ENCODE measurements at places on chromosomes 6 and 20.

DNA sequence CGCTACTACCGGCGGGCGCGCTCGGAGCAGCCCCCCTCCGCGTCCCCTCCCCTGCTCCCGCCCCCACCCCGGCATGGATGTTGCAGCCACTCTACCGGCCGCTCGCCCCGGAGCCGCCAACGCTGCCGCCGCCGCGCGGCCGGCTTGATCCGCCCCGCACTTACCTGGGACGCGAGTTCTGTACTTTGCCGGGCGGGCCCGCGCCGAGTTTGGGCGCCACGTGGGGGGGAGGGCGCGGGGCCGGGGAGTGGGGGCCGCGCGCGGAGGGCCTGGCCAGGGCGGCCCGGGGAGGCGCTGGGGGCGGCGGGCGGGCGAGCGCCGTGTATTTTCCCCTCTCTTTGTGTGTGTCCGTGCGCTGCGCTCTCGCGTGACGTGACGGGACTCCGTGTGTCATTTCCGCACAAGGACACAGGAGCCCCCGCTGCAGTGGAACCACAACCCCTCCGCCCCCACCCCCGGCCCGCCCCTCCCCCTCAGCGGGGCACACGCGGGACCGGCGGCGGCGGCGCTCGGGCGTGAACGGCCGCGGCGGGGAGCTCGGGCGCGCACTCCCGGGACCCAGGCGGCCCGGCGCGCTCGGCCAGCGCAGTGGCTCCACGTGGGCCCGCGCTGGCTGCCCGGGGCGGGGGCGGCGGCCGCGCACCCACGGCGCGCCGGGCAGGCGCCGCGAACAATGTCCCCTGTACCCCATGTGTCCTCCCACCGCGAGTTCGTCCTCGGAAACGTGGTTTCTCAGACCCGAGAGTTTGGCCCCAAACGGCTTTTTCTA lies at the start of gene BEND3:
BEND3 (minus strand) TSS at position 590 of the 769 bp plus-strand sequence. CDS start 16,230 bp downstream, outside the sequence.
- peak; percentile 16 for DNase-seq

- DNase-seq, result no peak
Measured at GRCh38 chr20:44615876-44616603, 33.7 kb downstream of the PKIG start.

GRCh38 chr20:19079536-19080299 lies 132.7 kb upstream of the SLC24A3 start:
- no peak for DNase-seq

- DNase-seq, result no peak
Measured at GRCh38 chr20:42576167-42576566, 613.5 kb downstream of the PTPRT start.

GRCh38 chr20:11822540-11822794 lies 95.2 kb upstream of the BTBD3 start:
- no peak for DNase-seq

- DNase-seq, result no peak
Measured at GRCh38 chr6:36760685-36761435, 63.2 kb downstream of the RAB44 start.

GRCh38 chr6:157096105-157096504 lies 227.2 kb downstream of the TMEM242 start:
- DNase-seq, result no peak

- DNase-seq, result peak; percentile 53
Measured at GRCh38 chr20:41213150-41213820, 75.9 kb downstream of the PLCG1 start.

GRCh38 chr20:49140411-49140810 lies 47.7 kb downstream of the STAU1 start:
- no peak for DNase-seq

- no peak for DNase-seq
Measured at GRCh38 chr6:142722012-142722411, 223.0 kb downstream of the HIVEP2 start.

DNA sequence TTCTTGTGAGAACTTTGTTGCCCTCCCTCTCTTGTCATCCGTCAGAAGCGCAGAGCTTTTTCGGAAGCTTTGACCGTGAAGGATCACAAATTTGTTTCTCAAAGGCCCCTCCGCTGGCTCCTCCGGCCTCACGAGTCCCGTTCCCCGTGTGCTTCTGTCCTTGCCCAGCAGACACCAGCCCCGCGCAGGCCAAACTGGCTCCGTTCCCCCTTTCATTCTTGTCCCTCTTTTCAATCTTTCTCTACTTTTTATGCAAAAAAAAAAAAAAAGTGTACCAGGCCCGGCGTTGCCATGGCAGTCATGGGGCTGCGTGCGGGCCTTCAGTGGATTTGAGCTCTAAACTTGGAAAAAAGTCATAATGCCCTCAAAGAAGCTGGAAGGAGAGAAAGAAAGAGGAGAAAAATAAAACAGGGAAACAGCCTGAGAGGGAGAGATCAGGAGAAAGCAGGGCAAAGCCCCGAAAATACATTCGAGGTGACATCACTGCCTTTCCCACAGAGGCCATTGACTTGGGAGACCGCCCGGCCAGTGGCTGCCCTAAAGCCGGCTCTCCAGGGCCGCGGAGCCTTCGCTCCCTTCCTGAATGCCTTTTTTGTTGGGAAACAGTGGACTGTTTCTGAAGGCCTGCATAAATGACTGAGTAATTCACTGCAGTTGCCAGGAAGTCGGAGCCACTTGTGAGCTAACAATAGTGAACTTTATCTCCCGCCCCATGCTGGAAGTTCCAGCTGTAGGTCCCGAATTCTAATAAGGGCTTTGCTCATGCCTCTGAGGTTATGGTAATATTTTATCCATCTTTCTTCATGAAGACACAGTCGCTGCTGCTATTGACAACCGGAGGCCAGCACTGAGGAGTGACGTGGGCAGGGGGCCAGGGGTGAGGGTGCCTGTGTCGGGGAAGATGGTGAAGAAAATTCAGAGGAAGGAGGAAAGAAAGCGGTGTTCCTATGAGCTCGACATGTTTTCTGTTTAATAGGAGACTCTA lies 670.9 kb downstream of the QKI start:
- DNase-seq, result peak; percentile 9

DNA sequence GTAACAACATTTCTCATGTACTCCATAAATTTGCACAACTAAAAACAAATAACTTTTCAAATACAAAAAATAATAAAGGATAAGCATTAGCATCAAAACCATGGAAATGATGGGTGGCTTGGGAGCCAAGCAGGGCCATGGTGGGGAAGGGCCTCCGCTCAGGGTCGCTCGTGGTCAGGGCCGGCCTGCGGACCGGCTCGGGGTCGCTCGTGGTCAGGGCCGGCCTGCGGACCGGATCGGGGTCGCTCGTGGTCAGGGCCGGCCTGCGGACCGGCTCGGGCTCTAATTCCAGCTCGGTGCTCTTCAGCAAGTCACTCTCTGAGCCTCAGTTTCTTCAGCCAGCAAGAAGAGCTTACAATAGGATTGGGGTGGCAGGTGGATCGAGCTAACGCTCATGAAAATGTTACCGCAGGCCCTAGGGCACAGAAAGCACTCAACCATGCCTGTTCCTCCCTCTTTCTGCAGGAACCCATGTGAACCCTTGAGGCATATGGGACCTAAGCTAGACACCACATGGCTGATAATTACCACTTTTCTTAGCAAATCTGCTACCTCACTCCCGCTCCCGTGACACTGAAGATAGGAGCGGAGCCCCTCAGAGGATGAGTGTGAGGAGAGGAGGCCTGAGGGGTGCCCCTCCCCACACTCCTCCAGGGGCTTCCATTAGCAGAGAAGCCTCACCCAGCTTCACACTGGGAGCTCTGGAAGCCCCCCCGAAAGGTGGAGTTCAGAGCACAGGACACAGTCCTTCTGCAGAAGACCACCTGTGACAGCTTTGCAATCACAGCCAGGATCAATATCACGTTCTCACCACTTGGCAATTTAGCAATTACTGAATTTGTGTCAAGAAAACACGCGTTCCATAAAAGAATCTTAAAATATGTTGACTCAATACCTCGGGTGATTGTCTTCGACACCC lies 103.0 kb downstream of the PSMB1 start:
- DNase-seq, result no peak

GRCh38 chr20:62146019-62146755 lies 2.6 kb downstream of the SS18L1 start:
- no peak for DNase-seq

- DNase-seq, result no peak
Measured at GRCh38 chr20:719816-720215, 44.2 kb upstream of the SCRT2 start.

DNA sequence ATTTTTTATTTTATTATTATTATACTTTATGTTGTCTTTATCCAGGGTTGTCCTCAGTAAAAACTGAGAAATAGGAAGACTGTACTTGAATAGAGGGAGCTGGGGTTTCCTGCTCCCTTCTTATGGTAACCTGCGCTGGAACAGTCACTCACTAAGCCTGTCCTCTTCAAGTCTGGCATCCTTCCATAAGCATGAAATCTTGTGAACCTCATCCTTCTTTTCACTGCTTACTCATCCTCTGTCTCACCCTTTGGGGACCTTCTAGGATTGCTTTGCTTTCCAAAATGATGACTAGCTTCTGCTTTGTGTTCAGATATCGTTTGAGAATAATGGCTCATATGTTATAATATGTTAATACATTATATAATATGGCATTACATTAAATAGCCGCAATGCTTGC lies 90.6 kb downstream of the C6orf118 start:
- DNase-seq, result peak; percentile 1

- DNase-seq, result no peak
Measured at GRCh38 chr6:26623339-26623859, 26.6 kb downstream of the ABT1 start.

DNA sequence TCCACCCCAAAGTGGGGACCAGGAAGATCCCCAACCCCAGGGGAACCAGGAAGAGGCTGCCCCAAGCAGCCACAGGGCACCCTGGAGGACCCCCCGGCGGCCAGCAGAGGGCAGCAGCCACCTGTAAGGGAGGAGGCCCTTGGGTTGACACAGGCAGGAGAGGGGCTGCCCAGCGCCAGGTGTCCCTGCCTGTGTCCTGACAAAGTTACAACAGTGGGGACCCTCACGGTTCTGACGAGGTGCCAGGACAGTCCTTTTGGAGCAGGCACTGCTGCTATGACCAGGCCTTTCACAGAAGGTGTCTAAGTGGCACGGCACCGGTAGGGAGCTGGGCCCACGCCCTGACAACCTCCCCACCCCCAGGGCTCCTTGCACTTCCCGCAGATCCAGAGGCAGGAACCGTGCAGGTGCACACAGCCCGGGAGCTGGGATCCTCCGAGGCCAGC lies 176.7 kb downstream of the BMP7 start:
- DNase-seq, result peak; percentile 31

GRCh38 chr6:112041535-112041934 lies 12.4 kb upstream of the CCN6 start:
- DNase-seq, result no peak

GRCh38 chr6:74284284-74284683 lies 588.3 kb downstream of the CD109 start:
- DNase-seq, result no peak

- DNase-seq, result peak; percentile 92
Measured at GRCh38 chr6:143745166-143746133, 67.7 kb downstream of the PHACTR2 start.

- DNase-seq, result no peak
Measured at GRCh38 chr20:24442909-24443308, 26.5 kb upstream of the SYNDIG1 start.

- peak; percentile 32 for DNase-seq
Measured at GRCh38 chr6:3419624-3420272, 37.1 kb downstream of the SLC22A23 start.

GRCh38 chr6:35080016-35080680 lies 61.0 kb downstream of the TCP11 start:
- no peak for DNase-seq

- no peak for DNase-seq
Measured at GRCh38 chr20:56187534-56188165, 60.9 kb upstream of the MC3R start.

GRCh38 chr6:101605874-101606273 lies 212.4 kb downstream of the GRIK2 start:
- DNase-seq, result peak; percentile 12

DNA sequence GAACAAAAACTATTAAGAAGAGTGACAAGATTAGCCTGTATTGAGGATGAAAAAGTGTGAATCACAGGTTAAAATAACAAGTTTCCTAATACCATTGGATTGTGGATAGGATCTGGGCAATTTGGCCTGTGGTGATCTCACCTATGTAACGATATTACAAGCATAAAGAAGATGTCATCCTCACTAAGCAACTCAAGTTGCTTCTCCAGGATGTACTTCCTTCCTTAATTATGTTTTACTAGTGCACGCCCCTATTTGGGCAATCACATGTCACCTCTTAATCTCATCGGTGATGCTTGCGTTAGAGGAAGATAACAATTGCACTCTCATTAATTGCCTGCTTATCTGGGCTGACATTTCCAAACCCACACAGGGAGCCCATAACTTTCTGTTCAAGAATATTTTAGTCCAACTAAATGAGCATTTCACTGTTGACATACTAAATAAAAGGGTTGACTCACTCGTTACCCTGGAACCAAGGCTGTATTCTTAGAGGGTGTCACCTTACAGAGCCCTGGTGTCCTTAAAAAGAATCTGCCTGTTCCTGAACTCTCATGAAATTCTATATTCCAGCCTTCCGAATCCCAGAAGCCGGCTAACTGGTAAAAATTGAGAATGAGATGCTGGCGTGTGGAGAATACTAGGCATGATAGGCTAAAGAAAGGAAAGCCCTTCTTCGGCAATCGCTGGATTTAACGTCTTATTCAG lies 88.2 kb upstream of the ATXN1 start:
- peak; percentile 65 for DNase-seq

DNA sequence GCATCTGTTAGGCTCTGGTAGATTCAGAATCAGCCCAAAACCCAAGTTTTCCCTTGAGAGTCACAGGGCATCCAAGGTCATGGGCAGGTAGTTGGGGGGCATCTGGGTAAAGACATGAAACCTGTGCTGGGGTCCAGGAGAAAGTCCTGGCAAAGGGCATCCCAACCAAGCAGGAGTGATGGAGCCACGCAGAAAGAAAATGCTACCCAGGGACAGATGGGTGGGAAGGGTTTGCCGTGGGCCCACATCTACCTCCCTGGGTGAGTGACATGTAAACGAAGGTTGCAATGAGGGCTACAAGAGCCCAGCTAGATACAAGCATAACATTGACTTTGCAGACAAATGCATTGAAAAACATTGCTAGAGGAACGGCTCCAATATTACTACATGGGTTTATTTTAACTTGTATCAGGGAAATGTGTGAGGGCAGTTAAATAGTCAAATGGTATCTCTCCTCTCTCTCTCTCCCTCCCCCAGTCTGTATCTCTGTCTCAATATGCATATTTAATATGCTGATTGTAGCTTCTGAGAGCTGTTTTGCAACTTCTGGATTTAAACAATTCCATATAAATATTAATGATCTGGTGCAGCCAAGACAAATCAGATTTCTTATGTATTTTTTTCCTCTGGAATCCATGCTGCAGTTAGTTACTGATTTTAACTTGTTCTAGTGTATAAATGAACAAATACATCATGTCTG lies 135.7 kb downstream of the SYNDIG1 start:
- no peak for DNase-seq

GRCh38 chr20:62760471-62760855 lies 35.8 kb upstream of the MRGBP start:
- no peak for DNase-seq

GRCh38 chr6:37495244-37495934 lies 4.3 kb downstream of the CCDC167 start:
- no peak for DNase-seq

- DNase-seq, result no peak
Measured at GRCh38 chr6:11495565-11496145, 41.9 kb upstream of the TMEM170B start.

All from iris pigment epithelial cell (primary cell).